Hematopoietic multipotent progenitor cell (in vitro differentiated cells): ENCODE measurements at places on chromosomes 7 and 10.

DNA sequence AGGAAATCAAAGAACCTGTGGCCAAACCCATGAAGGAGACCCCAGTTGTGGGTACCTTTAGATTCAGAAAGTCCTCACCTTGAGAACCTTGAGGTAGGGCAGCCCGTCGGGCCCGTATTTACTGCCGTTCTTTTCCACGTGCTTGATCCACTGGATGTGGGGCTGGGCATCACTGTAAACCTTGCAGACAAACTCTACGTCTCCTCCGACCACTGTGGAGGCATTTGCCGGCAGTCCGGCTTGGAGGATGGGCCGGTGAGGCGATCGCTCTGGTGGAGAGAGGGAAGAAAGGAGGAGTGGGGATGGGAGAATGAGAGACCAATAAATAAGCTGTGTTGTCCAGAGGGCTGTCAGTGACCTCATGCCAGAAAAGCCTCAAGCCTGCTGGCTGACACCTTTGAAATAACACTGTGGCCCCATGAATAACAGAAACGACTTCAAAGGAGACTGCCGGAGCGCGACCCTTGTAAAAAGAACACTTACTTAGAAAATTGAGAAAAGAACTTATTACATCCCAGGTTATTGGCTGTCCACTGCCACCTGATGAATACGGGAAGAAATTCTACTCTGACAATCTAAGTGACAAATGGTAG, 78.2 kb downstream of the FGFR2 start:
- DNase-seq: no peak

DNA sequence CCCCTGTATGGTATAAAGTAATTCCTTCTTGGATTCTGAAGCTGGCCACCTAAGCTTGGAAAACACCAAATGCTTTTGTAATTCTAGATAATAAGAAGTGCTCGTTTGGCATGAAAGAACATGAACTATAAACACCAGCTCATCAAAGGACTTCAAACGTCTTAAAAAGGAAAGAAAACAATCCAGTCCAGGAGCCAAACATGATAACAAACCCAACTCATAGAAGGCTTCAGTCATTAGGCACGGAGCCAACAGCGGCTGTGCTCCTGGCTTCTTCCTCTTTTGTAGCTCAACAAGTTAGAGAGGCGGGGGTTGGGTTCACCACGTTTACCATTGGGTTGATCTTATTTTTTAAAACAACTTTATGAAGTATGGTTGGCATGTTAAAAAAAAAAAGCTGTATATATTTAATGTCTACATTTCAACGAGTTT, 56.4 kb upstream of the ECHDC3 start:
- DNase-seq: peak; percentile 94

GRCh38 chr10:68470300-68470699, 1.5 kb downstream of the DNA2 start:
- DNase-seq: no peak

- no peak for DNase-seq
Observed at GRCh38 chr10:74962517-74962916, 136.1 kb downstream of the KAT6B start.

DNA sequence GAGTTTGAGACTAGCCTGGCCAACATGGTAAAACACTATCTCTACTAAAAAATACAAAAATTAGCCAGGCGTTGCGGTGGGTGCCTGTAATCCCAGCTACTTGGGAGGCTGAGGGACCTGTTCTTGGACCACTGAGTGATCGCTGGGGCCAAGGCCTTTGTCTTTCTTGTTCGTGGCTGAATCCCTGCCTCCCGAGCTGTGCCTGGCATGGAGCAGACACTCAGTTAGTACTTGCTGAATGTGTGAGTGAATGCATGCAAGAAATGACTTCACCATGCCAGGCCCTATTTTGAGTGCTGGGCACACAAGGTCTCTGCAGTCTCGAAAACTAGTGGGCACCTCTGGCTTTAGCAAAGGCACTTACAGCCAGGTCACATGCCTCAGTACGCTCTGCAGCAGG, 85.1 kb downstream of the HIP1 start:
- no peak for DNase-seq

DNA sequence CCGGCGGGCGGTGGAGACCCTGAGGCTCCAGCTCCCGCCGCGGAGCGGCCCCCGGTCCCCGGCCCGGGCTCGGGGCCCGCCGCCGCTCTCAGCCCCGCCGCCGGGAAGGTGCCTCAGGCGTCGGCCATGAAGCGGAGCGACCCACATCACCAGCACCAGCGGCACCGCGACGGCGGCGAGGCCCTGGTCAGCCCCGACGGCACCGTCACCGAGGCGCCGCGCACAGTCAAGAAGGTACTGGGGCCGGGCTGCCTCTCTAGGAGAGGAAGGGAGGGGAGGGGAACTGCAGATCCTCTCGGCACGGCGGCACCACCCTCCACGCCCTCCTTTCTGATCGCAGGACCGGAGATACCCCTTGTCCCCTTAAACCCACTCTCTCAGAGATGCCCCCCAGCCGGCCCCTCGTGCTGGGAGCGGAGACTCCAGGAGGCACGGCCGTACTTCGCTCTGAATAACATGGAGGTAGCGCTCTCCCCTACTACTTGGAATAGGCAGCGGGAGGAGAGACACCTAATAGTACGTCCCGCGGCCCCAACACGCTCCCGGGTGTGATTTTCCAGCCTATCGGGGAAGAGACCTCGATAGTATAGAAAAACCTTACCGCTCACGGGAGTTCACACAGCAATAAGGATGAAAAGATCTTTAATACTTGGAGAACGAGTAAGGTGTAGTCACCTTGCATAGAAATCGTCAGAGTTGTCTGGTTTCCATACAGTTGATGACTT, 538 bp downstream of the AHCYL2 start:
- no peak for DNase-seq

DNA sequence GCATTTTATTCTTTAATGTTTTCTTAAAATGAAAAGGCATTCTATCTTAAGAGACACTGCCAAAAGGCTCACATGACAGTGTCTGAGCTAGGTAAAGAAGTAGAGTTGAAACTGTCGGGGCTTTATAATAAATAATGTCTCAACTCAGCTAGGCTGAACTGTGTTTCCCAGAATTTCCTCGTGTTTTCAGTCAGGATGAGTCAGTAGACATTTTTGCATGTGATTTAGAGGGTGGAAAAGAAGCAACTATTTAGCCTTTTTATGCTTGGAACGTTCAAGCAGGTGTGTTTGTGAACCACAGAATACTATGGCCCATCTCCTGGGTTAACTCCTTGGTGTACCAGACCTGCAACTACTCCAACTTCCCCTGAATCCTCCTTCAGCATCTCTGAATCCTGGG, 23.4 kb upstream of the LIPA start:
- DNase-seq: no peak

DNA sequence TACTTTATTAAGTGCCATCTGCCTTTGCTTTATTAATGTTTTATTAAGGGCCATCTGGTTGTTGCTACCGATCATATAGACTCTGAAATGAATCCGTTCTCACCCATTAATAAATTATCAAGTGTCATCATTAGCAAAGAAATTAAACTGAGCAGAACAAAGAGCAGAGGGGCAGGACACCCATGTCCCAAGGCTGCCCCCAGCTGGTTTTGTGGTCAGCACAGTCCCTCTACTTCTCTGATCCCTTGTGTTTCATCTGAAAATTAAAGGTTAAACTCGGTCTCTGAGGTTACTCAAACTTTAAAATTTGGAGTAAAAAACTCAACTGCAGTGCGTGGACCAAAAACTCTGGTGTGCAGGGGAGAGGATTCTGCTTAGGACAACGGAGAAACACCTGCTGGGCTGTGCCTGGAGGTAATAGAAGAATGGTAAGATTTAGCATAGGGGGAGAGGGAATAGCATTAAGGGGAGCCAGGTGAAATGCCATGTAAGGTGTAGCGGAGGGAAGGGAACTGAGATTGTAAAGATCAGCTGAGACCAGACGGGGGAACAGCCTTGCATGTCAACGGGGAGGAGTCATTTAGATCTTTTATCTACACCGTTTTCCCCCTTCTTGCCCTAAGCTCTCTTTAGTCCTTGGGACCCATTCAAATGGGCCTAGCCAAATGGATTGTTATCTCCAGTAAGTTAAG, 10.8 kb upstream of the GSDME start:
- DNase-seq: no peak

DNA sequence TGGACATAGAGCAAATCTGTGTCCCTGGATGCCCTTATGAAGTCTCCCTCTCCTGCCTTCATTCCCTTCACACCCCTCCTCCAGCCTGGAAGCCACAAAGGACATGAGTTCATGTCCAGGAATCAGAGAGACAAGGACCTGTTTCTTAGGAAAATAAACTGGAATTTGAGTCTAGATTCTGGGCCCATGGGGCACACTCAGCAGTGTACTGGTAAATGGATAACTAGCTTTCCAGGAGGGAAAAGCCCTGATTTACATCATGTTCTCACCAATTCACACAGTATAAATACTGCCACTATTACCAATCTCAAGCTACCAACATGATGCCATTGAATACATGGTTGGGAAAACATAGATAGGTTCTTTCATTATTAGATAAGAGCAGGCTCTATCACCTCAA, 9.9 kb downstream of the FAM237B start:
- DNase-seq: no peak

DNA sequence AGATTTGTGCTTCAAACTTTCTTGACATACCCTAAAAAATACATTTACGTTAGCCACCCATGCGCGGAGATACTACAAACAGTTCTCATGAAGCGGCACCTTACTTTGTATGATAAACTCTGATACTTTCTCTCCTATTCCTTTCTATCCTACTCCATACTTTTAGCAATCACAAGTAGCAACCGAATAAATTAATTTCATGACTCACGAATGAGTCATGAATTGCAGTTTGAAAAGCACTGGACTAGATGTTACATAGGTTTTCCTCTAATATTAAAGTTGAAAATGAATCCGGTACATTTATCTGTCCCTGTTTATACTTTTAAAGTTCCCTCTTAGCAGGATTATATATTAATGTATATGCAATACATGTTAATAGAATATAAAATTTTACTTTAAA, 67.6 kb downstream of the CUBN start:
- DNase-seq: no peak

GRCh38 chr10:27536437-27536836, 32.3 kb downstream of the RAB18 start:
- DNase-seq: no peak

DNA sequence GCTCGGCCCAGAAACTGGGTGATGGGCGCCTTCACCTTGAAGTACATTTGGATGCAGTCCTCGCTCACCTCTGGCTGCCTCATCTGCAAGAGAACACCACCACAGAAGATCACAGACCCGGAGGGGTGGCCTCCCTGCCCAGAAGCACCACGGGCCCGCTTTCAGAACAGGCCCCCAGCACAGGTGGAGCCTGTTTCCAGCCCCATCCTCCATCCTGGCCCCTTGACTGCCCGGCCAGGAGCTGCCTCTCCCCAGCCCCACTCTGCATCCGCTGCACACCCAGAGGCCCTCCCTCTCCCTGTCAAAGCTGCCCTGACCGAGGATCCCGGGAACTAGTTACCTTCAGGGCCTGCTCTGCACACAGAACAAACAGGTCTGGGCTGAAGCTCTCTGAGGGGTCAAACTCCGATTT, 724 bp downstream of the CFAP46 start:
- DNase-seq: no peak

DNA sequence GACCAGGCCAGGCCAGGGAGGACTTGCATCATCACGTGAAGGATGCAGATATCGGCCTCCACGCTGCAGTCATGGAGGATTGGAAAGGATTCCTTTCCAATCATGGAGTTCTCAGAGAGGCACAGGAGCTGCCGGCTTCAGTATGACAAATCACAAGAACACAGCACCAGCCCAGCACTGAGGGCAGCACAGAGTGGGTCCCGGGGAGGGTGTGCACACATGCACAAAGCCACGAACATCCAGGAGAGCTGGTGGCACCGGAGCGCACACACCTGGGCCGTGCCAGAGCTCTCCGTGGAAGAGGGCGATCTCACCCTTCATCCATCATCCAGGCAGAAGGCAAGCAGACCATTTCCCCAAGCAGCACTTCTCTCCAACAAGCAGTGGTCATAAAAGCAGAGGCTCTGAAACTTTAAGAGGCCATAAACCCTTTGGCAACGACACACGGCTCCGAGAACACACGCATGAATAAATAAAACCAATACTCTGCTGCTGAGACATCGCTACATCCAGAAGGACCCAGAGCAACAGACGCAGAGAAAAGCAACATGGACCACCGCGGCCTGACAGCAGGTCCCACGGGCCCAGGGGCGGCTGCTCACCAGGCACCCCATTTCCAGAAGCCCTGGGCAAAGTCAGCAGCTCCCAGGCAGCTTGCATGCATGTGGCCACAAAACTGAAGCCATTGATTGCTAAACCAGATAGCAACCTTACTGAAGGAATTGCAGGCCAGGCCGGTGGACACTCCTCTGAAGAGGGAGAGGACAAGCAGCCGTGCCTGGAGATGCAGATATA, 180.8 kb downstream of the USP6NL start:
- DNase-seq: no peak

DNA sequence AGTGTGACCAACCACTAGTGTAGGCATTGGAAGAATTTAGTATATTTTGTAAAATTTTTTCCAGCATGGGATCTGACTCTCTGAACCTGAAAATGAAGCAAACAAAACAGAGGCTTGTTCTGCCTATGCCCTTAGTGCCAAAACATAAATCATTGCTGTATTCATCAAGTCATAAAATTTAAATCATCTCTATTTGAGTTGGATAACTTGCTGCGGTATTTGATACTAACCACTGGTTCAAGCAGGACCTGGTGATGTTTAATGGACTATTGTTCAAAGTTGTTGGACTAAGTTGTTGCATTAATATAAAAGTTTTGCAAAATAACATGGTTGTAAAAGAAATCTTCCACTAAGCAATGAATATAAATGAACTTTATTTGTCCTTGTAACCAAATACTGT, 19.8 kb upstream of the RPA3 start:
- no peak for DNase-seq

- no peak for DNase-seq
Observed at GRCh38 chr10:101293007-101293723, 60.8 kb upstream of the BTRC start.

GRCh38 chr7:73901231-73901822, 40.4 kb downstream of the TMEM270 start:
- DNase-seq: no peak

DNA sequence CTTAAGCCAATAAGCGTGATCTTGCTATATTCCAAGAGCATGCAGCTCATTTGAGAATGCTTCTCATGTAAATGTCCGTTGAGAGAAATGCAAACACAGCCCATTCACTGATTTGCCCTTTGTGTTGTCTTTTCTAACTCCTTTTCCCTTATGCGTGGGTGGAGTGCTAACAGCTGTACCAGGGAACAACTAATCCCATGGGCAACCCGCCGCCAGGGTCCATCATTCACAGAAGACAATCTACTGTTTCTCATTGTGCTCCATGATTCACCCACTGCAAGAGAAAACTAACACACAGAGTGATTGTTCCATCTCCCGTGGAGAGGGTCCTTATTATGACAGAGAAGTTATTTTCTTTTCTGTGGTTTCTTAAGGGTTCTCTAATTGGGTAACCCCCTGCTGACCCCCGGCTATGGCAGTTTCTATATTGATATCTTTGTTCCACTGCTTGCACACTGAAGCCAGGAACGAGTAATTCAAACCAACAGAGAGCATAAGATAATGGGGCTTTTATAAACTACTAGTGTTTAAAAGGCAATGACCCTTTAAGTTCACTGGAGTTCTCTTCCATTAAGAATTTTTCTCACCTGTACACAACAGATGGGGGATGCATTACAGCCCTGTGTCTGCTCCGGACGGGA, 298.7 kb downstream of the BAMBI start:
- no peak for DNase-seq
